ENCODE measurements at places on chromosomes 4 and X.

DNA sequence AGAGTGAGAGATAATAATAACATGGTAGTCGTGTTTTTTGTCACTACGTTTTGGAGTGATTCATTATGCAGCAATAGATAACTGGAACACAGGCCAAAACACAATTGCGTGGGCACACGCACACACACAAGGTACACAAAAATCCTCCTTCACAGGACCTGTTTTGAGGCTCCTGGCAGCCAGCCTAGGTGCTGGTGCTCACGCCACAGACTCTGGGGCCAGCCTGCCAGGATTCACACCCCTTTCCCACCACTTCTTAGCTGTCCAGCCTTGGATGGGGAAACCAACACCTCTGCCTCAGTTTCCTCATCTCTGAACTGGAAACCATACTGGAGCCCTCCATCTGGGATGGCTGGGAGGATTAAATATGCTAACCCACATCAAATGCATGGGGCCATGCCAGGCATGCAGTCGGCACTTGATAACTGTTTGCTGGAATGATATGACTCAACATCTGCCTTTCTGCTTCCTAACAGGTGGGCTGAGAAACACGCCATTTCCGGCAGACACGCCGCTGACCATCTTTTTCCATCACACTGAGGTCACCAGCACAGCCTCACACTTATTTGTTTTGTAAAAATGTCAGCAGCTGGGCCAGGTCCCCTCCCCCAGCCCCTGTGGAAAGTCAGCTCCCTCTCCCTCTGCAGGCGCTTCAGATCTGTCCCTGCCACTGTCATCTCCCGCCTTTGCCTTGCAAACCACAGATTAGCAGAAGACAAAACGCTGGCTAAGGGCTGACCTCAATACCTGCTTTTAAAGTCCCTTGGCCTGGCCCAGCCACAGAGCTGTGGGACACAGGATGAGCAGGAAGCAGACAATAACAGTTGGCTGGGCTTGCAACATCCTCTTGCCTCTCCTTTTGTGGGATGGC lies 237.5 kb downstream of the BCOR start:
- DNase-seq: no peak

DNA sequence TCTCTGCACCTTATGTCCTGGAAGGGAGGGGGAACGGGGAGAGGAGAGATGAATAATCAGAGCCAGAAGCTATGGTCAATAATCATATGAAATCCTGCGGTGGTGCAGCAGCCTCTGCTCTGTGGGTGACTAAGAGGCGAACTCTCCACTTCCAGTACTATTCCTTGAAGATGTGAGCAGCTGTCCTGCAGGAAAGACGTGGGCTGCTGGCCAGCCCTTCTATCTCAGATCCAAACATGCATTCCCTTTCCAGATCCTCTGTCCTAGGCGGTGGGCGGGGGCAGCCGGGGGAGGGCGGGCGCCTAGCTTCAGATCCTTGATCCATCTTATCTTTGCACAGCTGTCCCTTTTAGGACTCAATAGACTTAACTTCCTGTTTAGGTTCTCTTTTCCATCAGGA lies 34.5 kb downstream of the SPINK2 start:
- DNase-seq: peak; percentile 41

DNA sequence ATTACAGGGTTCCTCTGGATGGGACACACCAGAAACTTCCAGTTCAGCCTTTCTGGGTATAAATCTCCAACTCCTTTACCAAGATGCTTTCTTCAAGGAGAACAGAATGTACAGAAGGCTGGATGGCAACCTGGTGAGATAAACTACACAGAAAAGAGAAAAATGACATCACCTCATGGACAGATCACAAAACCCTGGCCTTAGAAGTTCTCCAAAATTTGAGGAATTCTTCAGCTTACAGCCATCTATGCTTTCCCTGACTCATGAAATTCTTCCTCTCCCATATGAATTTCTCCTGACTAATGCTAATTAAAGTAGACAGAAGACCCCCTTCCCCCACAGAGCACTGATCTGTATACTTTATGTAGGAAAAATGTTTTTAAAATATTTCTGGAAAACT lies 345.4 kb downstream of the STIM2 start:
- DNase-seq: no peak

DNA sequence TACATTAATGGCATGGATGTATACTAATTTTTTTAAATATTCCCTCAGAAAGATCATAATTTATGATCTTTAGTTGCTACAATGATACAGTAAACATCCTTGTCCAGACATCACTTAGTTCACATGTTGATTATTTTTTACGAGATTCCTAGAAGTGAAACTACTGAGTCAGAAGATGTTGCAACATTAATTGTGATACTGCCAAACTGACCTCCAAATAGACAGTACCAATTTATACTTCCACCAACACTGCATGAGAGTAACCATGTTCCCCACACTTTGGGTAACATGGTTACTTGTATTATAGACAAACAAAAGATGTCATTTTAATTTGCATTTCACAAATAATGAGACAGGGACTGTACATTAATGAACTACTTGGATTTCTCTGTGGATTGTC lies 19.6 kb downstream of the RCHY1 start:
- no peak for DNase-seq

- DNase-seq: no peak
Measured at GRCh38 chr4:38453253-38453881, 210.6 kb upstream of the KLF3 start.

- DNase-seq: no peak
Measured at GRCh38 chrX:70720721-70721120, 187.8 kb downstream of the TEX11 start.

GRCh38 chrX:116111934-116112595 lies 58.5 kb upstream of the AGTR2 start:
- no peak for DNase-seq

GRCh38 chr4:124189545-124189944 lies 523.0 kb downstream of the ANKRD50 start:
- no peak for DNase-seq

GRCh38 chr4:54908763-54909162 lies 216.6 kb downstream of the KDR start:
- DNase-seq: no peak

DNA sequence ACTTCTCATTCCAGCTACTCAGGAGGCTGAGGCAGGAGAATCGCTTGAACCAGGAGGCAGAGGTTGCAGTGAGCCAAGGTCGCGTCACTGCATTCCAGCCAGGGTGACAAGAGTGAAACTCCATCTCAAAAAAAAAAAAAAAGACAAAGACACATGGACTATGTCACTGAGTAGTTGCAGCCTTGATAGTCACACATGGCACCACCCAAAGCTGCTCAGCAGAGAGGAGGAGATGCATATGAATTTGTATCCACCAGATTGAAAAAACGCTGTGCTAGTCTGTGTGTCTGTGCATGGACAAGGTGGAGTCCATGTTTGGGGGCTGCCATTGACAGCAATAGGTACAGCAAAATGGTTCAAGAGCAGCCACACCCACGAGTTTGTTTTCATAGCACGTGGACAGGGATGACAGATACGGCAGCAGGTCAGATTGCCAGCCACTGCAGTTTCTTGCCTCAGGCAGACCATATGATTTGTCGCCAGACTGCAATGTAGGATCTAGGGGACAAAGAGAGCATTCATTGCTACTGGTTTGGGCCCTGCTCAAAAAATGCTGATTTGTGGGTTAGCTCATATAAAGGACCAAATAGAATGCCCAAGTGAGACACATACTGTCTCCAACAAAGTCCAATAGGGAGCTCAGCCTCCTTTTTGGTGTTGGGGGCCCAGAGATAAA lies 89.9 kb downstream of the CEP135 start:
- no peak for DNase-seq

GRCh38 chrX:1020634-1021166 lies 191.7 kb downstream of the CRLF2 start:
- no peak for DNase-seq

GRCh38 chr4:170413951-170414350 lies 324.2 kb upstream of the AADAT start:
- no peak for DNase-seq

DNA sequence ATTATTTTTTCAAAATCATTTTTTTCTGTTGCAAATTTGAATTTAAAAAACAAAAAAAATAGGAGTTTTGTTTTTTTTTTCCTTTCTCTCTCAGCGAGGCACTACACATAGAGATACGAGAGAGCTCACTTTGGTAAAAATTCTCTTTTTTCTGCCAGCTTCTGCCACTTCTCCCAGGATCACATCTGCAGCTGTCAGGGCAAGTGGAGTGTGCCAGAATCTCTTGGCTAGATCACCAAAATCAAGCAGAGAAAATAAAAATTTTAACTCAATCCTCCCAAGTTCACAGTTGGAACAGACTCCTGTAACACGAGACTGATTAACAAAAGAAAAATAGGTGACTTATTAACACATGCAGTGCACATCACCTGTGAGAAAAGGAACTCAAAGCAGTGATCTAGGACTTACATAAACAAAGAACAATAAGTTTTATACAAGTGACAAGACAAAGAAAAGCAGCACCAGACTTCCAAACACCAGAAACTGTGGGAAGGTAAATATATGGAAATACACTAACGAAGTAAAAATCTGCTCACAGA lies 213.2 kb upstream of the ZFP42 start:
- no peak for DNase-seq

GRCh38 chr4:110046588-110047049 lies 133.9 kb downstream of the EGF start:
- no peak for DNase-seq

DNA sequence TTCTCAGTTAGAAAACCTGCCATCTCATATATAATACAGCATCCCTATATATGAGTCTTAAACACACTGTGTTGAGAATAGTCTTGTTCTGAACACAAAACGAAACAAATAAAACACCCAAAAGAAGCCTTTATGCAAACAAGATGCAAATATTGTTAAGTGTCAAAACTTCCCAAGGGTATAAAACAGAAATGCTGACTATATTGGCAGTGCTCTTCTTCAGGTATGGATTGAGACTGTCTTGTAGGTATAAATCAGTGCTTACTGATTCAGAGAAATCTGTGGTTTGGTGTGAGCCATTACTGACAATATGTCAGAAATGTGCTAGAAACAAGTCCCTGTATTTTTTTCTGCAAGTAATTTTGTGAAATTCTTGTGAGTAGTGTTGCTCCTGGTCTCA lies 82.8 kb upstream of the CTSO start:
- DNase-seq: no peak

GRCh38 chr4:3666263-3666662 lies 99.9 kb upstream of the ADRA2C start:
- no peak for DNase-seq

- no peak for DNase-seq
Measured at GRCh38 chr4:184320631-184321030, 103.0 kb upstream of the ENPP6 start.

DNA sequence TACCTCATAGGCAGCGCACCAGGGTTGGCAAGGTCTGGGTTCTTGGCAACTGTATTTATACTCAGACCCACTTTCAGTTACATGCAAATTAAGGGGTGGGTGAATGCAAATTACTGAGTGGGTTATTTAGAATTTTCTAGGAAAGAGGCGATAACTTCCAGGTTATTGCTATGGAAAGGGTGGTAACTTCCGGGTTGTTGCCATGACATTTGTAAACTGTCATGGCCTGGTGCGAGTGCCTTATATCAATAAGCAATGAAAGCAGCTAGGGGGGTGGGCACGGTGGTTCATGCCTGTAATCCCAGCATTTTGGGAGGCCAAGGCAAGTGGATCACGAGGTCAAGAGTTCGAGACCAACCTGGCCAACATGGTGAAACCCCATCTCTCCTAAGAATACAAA lies 57.5 kb upstream of the SLC7A3 start:
- no peak for DNase-seq

GRCh38 chrX:3811331-3812311 lies 98.2 kb upstream of the PRKX start:
- no peak for DNase-seq

DNA sequence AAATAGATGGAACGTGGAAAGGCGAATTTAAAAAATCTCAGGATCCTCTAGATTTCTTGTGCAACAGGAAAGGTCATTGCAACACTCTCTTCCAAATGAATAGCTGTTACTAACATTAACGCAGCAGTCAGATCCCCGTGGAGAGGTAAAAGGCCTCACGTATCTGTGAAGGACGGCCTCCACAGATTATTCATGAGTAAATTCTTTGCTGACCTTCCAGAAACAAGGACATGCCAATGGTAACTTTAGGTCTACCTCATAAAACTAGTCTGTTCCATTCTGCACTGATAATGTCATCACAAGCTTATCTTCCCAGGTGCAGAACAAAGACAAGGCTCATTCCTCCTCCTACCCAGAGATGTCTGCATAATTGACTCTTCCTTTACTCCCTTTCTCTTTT lies 16.1 kb upstream of the REPS2 start:
- no peak for DNase-seq

DNA sequence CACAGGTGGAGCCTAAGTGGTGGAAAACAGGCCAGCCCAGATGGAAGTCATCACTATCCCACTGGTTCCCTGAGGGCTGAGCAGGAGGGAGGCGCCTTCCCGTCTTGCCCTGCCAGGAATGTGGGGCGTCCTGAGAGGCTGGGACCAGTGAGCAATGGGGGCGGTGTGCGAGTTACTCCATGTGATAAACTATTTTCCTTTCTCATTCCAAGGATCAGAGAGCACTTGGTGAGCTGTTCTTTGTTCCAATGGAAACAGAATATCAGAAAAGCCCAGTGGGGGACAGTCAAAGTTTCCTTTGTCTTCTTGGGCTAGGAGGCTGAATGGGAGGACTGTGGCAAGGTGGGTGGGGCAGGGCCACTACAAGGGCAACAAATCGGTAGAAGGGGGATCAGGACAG lies 86.2 kb downstream of the NHSL2 start:
- no peak for DNase-seq

- no peak for DNase-seq
Measured at GRCh38 chr4:158313566-158313965, 103.3 kb downstream of the TMEM144 start.

DNA sequence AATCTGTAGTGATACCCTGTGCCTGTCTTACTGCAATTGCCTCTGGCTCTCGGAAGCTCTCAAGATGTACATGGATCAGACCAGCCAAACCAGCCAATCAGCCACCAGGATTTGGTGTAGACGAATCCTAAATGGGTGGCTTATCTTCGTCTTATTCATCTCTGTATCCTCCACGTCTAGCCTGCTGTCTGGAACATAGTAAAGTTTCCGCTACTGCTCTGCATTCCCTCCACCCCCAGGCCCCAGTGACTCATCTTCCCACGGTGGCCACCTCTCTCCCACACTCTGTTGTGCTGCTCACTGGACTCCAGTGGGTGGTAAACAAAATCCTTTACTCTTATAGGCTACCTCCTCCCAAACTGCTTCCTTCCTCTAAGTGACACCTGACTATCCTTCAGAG lies 37.8 kb downstream of the SEPTIN6 start:
- DNase-seq: peak; percentile 34

- no peak for DNase-seq
Measured at GRCh38 chrX:132612821-132613564, 124.2 kb upstream of the MBNL3 start.

- no peak for DNase-seq
Measured at GRCh38 chrX:98412058-98412457, 1528.3 kb downstream of the RPA4 start.

GRCh38 chr4:81538716-81539427 lies 67.2 kb upstream of the RASGEF1B start:
- DNase-seq: no peak

- no peak for DNase-seq
Measured at GRCh38 chr4:145823743-145824142, 114.9 kb downstream of the ZNF827 start.

- peak; percentile 66 for DNase-seq
Measured at GRCh38 chr4:8033067-8033755, 93.5 kb upstream of the AFAP1 start.

GRCh38 chr4:47213539-47213938 lies 182.2 kb downstream of the GABRB1 start:
- no peak for DNase-seq

GRCh38 chr4:112532267-112532666 lies 16.3 kb upstream of the NEUROG2 start:
- DNase-seq: no peak

GRCh38 chrX:109936598-109936997 lies 66.3 kb upstream of the TMEM164 start:
- no peak for DNase-seq

Data from upper lobe of left lung (tissue), 6 donors.